Activated T-helper 1 cell treated with Interleukin-2 at 50 U/mL for 16 hours (primary cell): ENCODE measurements at places on chromosomes 2 and 18.

DNA sequence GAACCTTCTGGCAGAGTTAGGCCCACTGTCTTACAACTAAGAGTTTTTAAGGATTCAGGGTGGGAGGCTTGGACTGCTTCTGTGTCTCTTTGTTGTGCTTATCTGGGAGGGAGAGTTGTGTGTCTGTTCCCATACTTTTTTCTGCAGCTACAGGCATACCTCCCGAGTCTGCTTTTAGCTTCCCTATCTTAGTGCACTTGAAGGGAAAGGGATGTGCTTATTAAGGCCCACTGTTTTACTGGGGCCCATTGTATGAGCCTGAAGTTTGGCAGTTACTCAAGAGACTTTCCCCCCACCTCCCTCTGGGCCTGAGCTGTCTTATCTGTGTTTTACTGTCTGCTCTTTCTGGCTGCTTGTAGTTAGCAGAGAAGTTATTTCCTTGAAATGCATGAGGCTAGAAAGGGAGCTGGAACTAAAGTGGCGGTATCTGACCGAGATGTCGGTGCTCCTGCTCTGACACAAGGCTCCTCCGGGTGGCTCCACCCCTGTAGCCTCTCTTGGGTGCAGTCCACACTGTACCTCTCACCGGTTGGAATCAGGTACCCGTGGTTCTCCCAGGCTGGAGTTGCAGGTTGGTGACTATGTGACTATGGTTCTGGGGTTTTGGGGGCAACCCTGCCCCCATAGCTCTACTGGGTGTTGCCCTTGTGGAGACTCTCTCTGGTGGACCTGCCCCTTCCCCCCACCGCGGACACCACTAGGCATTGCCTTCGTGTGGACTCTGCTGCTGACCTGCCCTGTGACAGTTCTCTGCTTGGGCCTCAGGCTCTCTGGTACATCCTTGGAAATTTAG lies 12.9 kb downstream of the UBR3 start:
- DNase-seq: no peak

DNA sequence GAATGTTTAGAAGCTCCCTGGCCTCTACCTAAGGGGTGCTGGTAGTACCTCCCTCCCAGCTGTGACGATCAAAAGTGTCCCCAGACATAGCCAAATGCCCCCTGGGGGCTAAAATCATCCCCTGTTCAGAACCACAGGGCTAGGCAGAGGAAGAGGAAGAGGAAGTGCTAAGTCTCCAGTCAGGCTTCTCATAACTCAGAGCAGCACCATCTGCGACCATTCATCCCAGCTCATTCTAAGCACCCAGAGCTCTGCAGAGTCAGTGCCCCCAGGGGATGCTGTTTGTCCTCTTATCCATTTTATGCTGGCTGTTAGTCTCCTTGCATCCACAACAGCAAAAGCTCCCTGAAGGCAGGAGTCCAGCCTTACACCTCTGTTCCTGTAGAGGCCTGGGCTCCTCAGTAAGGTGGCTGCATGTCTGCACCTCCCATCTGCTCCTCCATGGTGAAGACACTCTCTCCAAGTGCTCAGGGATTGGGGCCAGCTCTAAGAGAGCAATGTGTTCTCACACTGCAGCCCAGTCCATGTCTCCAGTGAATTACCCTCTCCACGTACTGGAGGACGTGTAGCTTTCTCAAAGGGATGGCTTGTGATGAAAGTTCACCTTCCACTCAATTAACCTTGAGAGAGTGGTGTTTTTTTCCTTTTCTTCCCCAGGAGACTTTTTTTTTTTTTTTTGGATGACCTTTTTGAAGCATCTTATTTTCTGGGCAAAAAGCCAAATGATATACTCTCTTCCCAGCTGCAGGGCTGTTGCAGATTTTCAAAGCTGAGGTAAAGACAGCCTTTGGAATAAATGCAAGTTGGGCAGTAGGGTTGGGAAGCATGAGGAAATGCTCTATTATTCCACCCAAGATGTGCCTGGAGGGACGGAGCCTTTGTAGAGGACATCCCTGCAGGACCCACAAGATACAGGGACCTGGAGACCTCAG lies 158.9 kb upstream of the SLC14A2 start:
- no peak for DNase-seq

DNA sequence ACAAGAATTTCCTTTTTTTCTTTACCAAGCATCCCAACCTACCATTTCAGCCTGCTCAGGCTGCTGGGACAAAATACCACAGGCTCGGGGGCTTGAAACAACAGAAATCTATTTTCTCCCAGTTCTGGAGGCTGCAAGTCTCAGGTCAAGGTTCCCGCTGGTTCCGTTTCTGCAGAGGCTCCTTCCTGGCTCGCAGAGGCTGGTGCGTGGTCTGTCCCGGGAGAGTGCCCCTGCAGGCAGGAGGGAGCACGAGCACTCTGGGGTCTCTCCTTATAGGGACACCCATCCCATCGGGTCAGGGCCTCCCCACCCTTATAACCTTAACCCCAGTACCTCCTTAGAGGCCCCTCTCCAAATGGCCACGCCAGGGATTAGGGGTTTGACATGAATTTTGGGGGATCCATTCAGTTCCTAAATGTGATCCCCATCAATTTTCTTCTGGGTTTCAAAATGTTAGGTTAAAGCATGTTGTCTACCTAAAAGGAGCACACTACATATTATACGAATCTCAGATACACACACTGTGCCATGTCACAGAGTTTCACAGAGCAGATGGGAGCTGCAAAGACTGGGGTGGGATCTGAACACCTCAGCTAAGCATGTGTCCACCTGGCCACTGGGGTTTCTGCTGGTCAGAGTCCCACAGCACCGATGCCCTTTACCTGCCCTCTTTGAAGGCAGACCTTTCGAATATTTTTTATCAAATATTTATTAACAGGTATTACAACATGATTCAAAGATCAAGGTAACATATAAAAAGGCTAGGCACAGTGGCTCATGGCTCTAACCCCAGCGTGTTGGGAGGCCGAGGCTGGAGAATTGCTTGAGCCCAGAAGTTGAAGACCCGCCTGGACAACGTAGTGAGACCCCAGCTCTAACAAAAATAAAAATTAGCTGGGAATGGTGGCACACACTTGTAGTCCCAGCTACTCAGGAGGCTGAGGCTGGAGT lies 17.6 kb upstream of the ADI1 start:
- DNase-seq: no peak

- DNase-seq: no peak
These were observed 135.0 kb downstream of the SP3 start for GRCh38 chr2:173830170-173830569.

- no peak for DNase-seq
These were observed 167.5 kb upstream of the SMAD2 start for GRCh38 chr18:48098007-48098406.

DNA sequence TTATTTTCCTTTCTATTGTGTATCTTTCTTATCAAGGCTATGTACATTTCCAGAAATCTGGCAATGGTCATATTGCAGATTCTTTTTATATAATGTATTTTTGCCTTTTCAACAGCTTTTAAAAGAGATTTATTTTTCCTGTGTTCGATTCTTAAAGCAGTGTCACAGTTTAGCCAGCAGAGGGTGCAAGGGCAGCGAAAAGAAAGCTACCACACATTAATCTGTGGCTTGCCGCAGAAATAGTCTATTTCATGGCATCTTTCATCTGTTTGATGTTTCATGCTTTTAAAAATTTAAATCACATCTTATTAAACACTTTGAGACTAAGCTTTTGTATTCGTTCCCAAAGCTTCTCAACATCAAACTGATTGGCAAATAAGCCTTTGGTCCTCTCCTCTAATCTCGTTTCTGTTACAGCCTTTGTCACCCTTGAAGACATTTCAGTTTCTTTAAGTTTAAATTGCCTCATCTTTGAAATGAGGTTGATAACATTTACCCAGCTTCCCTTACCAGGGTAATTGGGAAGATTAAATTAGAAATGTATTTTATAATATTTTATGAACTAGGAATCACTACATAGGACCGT lies 73.3 kb downstream of the PIK3C3 start:
- no peak for DNase-seq

- DNase-seq: no peak
These were observed 232.2 kb downstream of the THSD7B start for GRCh38 chr2:136997557-136997956.

- no peak for DNase-seq
These were observed 1041.2 kb upstream of the CDH2 start for GRCh38 chr18:29218091-29218490.

DNA sequence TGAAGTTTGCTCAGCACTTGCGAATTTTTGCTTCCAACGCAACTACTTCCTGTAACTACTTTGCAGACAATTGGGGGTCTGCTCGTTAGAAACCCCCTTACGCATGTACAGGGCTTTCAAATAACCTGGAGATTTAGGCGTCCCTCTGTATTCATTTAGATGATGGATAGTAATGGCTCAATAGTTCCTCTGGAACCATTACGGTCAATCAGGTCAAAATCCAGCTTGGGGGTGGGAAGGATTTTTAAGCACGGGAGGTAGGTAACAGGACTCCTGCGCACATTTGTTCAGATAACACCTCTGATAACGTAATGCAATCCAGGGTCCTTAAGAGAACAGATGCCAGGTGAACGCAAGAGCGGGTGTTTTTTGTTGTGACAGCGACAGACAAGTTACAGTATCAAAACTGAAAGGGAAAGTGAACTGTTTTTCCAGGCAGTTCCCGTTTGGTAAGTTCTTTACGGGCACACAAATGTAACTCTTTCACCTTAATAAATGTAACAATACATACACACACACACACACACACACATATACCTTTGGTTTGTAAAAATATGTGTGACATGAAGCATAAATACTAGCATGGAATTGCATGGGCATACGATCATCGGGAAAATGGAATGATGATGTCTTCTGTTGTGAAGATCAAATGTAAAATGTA lies 3.8 kb upstream of the OSR1 start:
- no peak for DNase-seq

- no peak for DNase-seq
These were observed 15.3 kb upstream of the PPP4R1 start for GRCh38 chr18:9629709-9630108.

- no peak for DNase-seq
These were observed 22.4 kb downstream of the FBLN7 start for GRCh38 chr2:112160283-112161250.

GRCh38 chr18:8948471-8949149 lies 153.9 kb upstream of the NDUFV2 start:
- no peak for DNase-seq

DNA sequence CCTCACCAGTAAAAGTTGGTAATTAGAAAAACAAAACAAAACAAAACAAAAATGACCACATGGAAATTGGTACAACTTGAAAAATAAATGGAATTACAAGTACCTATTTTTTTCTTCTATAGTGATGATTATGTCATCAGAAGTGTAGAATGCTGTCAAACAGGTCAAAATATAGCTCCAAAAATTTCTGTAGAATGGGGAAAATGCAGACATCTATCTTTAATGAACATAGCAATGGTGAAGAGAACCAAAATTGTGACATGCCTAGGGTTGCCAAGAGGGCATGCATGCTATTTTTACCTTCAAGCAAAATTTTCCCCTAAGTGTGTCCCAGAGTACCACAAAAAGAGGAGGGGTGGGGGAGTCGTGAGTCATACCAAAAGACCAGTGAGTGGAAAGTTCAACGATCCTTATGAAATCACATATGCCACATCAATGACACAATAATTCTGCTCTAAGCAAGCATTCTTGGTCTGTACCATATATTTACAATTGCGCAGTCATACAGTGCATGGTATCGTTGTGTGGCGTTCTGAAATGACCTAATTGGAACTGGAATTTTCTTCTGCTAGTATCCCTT lies 1436.4 kb downstream of the SUCLG1 start:
- no peak for DNase-seq

DNA sequence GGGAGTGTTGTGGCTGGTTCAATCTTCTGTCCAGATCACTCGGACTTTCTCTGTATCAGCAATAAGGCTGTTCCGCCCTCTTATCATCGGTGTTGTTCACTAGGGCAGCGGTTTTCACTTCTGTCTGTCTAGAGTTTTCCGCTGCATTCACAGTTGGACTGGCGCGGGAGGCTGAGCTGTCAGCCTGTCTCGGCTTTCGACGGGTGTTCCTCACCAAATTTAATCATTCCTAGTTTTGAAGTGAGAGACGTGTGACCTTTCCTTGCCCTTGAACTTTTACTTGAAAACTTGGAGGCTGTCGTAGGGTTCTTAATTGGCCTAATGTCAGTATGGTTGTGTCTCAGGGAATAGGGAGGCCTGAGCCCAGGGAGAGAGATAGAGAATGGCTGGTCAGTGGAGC lies 108.3 kb downstream of the NFATC1 start:
- no peak for DNase-seq

GRCh38 chr18:29083545-29083944 lies 906.6 kb upstream of the CDH2 start:
- no peak for DNase-seq

- DNase-seq: no peak
These were observed 64.6 kb upstream of the TAF1B start for GRCh38 chr2:9778471-9779316.

DNA sequence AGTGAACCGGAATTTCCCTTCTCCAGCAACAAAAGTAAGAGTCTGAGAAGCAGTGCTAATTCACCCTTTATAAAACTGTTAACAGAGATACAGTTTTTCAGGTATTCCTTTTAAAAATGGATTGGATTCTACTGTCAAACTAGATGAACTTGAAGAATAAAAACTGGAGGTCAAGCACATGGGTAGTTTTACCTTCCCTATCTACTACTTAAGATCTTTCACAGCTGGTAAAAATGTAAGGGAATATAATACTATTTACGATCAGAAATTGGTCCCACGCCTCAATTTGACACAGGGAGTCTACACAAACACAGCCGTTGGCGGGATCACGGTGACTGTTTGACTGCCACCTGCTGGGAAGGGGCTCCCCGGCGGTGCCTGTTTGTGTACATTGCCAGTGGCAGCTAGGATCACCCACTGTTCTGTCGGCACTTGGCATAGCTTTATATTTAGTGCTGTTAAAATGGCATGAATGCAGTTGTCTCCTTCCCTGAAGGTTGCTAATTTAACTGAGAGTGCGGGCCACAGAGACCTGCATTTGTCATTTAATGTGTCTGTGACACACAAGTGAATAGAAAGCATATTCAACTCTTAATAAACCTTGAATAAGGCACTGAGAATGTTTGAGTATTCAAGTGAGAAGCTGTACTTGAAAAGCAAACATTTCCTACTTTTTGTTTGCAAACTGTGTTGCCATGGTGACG lies 59.5 kb downstream of the ABCG8 start:
- DNase-seq: no peak

DNA sequence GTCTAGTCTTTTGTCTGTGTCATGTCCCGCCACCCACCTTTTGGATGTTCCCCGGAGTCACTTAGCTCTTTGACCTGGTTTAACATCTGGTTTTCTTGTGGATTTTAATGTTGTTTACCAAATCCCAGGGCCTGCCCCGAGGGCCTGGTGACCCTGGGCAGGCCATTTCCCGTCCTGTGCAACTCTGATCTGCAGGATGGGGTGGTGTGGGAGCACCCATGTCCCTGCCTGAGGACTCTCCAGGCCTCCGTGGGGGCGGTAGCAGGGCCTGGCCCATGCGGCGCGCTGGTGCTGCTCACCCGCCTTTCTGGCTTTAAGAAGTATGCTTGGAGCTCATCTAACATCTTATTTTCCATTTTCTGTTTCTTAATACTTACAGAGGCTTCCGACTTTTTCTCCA lies 10.7 kb downstream of the RAMP1 start:
- no peak for DNase-seq

GRCh38 chr18:10508591-10508990 lies 17.2 kb upstream of the NAPG start:
- no peak for DNase-seq
